ENCODE measurements at places on chromosomes 6 and 20.

DNA sequence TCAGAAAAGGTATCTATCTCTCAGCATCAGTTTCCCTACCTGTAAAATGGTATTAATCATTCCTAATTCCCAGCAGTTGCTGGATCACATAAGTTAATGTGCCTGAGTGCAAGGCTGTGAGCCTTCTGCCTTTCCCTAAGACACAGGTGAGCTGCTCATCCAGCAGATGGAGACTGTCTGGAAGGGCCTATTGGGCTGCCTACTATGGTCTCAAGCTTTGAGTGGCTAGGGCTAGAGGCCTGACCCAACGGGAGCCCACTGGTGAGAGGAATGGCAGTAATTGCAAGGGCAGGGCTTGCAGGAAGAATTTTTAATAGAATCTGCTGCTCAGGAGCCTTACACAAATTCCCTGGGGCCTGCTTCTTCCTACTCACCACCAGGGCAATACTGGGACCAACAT, 4.3 kb downstream of the KHDC1 start:
- no peak for DNase-seq

DNA sequence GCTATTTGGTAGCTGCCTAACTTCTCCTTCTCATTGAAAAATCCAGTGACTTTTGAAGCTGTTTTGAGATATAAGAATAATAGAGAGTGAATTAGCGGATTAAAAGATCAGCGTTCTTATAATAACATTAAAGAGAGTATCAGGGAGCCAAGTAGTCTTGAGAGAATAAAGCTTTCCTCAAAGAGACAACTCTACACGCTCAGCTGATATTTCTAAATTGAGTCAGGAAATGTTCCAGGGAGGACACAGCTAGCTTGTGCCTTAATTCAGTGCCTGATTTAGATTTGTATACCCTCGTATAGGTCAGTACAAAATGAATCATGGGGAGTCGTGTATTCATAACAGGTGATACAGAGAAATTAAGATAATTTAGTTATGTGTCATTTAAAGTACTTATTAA, 75.1 kb upstream of the QKI start:
- DNase-seq: no peak

- DNase-seq: no peak
Observed at GRCh38 chr20:32439132-32439829, 81.2 kb downstream of the ASXL1 start.

DNA sequence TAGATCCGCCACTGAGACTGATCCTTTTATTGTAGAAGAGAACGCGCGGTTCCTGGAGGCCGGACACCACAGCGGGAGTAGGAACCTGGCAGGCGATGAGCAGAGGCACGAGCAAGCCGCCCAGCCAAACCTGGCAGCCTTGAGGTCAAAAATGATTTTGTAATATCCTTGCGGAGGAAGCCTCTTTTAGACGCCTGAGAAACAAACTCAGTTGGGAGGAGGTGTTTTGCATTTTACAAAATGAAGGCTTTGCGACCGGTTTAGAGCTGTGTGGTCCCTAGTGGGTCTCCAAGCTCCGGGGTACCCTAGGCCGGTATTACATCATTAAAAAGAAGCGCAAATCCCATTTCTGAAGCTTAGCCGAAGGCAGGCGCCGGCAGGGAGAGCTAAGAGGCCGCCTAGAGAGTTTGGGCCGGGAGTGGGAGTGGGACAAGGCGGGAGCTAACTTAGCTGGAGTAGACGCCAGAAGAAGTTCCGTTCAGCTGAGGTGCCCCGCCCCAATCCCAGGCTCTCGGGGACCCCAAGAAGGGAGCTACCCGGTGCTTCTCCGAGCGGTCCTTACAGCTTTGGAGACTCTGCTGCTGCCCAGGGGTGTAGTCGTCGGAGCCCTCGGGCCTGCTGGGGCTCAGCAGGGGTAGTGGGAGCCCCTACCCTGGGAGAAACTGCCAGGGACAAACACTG, 1.9 kb upstream of the TBX18 start:
- DNase-seq: no peak

- no peak for DNase-seq
Observed at GRCh38 chr20:60727425-60727824, 524.6 kb upstream of the CDH4 start.

DNA sequence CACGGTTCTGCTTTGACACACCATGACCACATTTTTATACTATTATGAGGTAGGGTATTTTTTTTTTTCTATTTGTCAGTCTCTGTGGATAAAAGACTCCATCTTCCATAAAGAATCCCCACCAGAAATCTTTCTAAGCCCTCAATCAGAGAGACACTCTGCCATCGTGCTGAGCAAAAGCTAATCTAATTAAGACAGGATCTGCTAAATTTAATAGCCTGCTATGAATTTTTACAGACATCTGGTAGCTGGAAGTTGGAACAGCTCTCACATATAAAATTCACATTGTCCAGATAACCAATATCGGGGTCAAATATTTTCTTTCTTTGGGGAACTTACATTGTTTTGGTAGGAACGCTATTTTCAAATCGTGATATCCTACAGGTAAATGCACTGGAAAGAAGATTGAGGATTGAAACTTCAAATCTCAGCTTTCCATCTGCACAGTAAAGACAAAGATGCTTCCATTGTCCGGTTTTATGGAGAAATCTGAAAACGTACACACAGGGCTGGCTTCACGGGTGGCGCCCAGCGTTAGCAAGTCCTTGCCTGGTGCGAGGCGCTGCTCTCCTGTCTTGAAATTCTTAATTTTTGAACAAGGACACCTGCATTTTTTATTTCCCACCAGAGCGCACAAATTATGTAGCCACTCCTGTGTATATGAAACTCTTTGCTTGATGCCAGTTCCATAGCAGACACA, 573.8 kb upstream of the NOX3 start:
- no peak for DNase-seq

DNA sequence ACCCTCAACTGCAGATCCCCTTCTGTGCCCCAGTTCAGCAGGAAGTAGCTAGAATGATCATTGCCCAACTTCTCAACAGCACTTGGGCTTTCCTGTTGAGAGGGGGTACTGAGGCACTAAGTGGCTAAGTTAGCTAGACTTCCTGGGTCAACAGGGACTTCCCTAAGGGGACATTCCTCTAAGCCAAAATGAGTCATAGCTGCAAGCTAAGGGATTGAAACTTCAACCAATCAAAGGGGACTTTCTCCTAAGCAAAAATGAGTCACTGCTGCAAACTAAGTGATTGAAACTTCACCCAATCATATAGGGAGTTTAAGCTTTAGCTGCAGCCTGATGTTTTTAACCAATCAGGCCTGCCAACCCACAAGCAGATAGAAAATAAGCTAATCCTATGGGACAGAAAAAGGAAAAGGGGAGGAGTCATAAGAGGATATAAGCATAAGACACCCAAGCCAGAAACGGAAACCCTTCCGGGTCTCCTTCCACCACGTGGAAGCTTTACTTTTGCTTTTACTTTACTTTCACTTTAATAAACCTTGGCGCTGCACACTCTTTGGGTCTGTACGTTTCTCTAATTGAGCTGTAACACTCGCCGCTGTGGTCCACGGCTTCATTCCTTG, 659.0 kb upstream of the HS3ST5 start:
- DNase-seq: no peak

GRCh38 chr20:50874111-50874757, 57.0 kb downstream of the ADNP start:
- no peak for DNase-seq

DNA sequence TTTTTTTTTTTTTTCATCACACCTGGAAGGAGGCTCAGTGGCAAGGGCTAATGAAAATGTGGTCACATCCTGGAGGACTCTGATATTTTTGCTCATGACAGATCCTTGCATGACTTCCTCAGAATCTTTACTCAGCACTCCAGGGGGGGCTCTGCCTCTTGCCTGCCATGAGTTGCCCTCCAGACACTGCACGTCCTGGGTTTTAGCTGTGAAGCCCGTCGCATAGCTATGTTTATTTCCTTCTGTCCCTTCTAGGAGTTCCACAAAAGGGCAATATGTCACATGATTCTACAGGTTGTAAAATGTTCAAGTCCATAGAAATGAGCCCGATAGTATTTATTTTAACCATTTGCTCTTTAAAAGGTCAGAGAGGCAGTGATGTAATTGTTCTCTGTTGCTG, 18.2 kb downstream of the MAS1 start:
- DNase-seq: no peak

DNA sequence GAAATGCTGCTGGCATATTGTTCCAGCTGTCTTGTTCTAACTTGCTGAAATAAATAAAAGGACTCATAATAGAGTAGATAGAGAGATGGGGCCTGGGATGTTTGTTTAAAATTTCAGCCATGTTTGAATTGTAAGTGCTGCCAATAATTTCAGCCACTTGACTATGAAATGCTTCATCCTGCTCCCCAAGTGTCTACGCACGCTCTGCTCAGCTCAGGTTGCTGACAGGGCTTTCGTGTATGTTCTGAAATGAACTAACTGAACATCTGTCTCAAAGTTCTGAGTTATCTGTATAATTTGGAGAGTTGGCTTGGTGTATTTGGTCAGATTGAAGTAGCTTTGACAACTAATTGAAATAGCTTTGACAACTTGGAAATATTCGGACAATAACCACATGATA, 387.8 kb downstream of the BMP2 start:
- DNase-seq: no peak

GRCh38 chr6:8839626-8840025, 404.3 kb upstream of the SLC35B3 start:
- DNase-seq: no peak

DNA sequence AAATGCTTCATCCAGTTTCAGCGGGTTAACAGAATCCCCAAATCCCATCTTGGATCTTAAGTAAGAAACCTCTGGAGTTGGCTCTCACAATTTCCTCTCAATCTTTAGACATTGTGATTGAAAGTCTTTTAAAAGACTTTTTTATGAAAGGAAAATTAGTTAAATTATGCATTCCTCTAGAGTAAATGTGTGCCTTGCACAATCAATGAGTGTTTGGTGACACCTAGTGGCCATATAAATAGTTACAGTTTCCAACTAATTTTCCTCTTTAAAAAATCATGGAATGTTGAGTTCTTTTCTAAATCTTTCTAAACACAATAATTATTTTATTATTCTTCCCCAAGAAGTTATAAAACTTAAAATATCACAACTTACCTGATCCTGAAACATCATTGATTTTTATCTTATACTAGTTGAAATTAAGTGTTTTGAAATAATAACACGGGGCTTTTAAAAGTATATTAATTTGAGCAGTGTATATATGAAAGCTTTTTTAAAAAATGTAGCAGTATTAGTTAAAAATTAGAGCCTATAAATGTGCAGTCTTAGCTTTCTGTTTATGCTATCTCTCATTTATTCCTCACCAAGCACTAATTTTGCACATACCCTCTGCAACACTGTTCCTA, 66.4 kb downstream of the PKHD1 start:
- DNase-seq: peak; percentile 27

DNA sequence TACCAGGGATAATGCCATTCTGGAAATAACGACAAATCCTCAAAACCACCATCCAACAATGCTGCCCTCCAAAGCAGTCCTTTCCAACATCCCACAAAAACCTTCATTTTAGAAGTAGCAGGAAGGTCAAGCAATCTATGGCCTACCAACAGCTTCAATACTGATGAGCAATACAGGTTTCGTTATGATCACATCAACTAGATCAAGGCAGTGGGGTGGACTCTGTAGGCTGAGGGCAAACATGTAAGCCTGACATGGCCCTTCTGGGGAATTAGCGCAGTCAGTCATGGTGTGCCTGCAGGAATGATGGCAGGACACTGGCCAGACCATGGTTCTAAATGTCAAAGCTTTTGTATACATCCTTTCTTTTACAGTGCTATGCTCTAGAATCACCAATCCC, 41.7 kb downstream of the EZR start:
- no peak for DNase-seq

DNA sequence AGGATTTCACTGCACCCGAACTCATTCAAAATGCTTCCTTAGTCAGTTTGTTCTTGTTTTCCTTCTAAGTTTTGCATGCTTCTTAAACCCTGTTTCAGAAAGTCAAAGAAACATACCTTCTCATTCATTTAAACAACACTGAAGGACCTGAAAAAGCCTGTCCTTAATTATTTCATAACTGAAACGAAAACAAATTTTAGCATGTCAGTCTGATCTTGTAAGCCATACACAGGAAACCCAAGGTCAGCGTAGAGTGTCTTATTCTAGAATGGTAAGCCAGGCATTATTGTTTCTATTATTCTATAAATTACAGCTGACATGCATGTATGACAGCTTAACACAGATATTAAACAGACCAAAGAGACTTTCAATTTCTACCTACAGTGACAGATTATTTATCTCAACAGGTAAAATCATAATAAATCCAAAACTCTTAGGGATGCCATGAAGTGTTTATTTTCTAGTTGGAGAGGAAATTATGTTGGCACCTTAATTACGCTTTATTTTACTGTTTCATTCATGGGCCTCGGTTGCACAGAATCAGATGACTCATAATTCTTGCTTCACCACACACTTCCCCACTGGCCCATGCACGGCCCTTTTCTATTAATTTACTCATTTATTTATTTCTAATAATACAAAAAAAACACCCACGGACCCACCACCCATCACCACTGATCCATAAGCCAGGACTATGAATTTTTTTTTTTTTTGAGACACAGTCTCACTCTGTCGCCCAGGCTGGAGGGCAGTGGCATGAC, 39.3 kb upstream of the DUSP22 start:
- DNase-seq: peak; percentile 68

DNA sequence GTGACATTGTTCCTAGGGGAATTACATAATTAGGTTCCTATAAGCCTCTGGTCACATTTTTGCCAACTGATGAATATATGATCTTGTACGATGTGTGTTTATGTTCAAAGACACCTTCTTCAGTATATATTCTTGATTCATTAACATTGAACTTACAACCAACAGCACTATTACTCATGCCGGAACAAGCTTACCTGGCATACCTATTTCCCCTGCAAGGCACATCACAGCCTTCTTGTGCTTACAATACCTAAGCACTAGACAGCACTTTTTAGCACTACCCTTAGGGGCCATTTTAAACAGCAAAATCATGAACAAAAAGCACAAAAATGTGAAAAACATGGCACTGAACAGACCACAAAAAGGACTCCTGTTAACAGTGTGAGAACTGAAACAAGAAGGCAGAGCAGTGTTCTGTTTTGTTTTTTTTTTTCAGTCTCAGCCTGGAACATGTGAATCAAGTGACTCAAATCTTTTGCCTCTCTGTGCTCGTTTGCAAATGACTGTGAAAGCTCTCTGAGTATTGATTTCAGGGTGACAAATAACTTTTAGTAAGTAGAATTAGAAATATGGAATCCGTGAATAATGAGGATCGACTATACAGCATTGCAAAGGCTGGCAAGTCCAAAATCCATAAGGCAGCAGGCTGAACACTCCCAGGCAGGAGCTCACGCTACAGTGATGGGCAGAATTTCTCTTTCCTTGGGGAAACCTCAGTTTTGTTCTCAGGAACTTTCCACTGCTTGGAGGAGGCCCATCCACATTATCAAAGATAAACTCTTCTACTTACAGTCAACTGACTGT, 102.3 kb upstream of the TSHZ2 start:
- DNase-seq: no peak

- no peak for DNase-seq
Observed at GRCh38 chr20:17904027-17904426, 64.6 kb downstream of the SNX5 start.

GRCh38 chr6:121726596-121726995, 291.1 kb downstream of the GJA1 start:
- DNase-seq: peak; percentile 30
